ENCODE measurements at places on chromosomes 1 and 21. TPM values are rescaled to one million over a fixed set of nuclear protein-coding genes. Genes with fewer than 3 reads are reported as not detected.

HTR6 gene
- not detected for total RNA-seq

S100A5 gene
- total RNA-seq: 0.16 TPM

SHISAL2A gene
- not detected for total RNA-seq

MATN1 gene
- not detected for total RNA-seq

INSRR gene
- under 0.01 TPM for total RNA-seq

ATP6V1G3 gene
- total RNA-seq: not detected

CA6 gene
- not detected for total RNA-seq

PKP1 gene
- 0.76 TPM for total RNA-seq

GPA33 gene
- total RNA-seq: 0.13 TPM

SPATA21 gene
- not detected for total RNA-seq

SPRR3 gene
- not detected for total RNA-seq

TFF3 gene
- total RNA-seq: 1.1 TPM

CHD1L gene
- 12.8 TPM for total RNA-seq

KNCN gene
- not detected for total RNA-seq

TSPAN1 gene
- total RNA-seq: 10.3 TPM

PLXNA2 gene
- total RNA-seq: 2.8 TPM

RGS16 gene
- total RNA-seq: 0.16 TPM

COL24A1 gene
- total RNA-seq: under 0.01 TPM

GPATCH3 gene
- total RNA-seq: 9.1 TPM

FOXD2 gene
- 0.51 TPM for total RNA-seq

ZSWIM5 gene
- total RNA-seq: 0.63 TPM

ANKRD35 gene
- total RNA-seq: 0.13 TPM

ARHGAP30 gene
- not detected for total RNA-seq

BRINP2 gene
- total RNA-seq: under 0.01 TPM

PYGO2 gene
- total RNA-seq: 21.0 TPM

RIPPLY3 gene
- 0.51 TPM for total RNA-seq

TMPRSS15 gene
- not detected for total RNA-seq

COL9A2 gene
- 10.6 TPM for total RNA-seq

PODN gene
- 0.13 TPM for total RNA-seq

ZYG11A gene
- total RNA-seq: 0.25 TPM

SLC45A1 gene
- 0.98 TPM for total RNA-seq

TINAGL1 gene
- total RNA-seq: 352 TPM

SPOCD1 gene
- total RNA-seq: 24.7 TPM

CDK18 gene
- 3.3 TPM for total RNA-seq

BLACAT1 gene
- total RNA-seq: 0.63 TPM

OVAAL gene
- total RNA-seq: not detected

P3H1 gene
- 130 TPM for total RNA-seq

SLC25A34 gene
- total RNA-seq: 2.1 TPM

SLFNL1 gene
- 0.13 TPM for total RNA-seq

DNAJC28 gene
- 0.63 TPM for total RNA-seq

ITLN1 gene
- total RNA-seq: not detected

SLC9C2 gene
- total RNA-seq: not detected

CHRM3 gene
- under 0.01 TPM for total RNA-seq

LCE3D gene
- not detected for total RNA-seq

CFH gene
- 95.7 TPM for total RNA-seq

STRIP1 gene
- total RNA-seq: 25.9 TPM

GPR37L1 gene
- total RNA-seq: not detected

NHLH1 gene
- under 0.01 TPM for total RNA-seq

INAVA gene
- total RNA-seq: 23.2 TPM

TPM3 gene
- total RNA-seq: 387 TPM

TNFRSF1B gene
- 0.16 TPM for total RNA-seq

TMEM269 gene
- total RNA-seq: 0.25 TPM

C21orf91 gene
- total RNA-seq: 6.3 TPM

LRRC38 gene
- 0.33 TPM for total RNA-seq

ENTREP3 gene
- 35.4 TPM for total RNA-seq

GCSAML gene
- not detected for total RNA-seq

NLRP3 gene
- total RNA-seq: 0.81 TPM

NUAK2 gene
- total RNA-seq: 30.1 TPM

Measured in mesangial cell (primary cell).